Epithelial cell of prostate (primary cell): ENCODE measurements at places on chromosomes 5 and 9.

DNA sequence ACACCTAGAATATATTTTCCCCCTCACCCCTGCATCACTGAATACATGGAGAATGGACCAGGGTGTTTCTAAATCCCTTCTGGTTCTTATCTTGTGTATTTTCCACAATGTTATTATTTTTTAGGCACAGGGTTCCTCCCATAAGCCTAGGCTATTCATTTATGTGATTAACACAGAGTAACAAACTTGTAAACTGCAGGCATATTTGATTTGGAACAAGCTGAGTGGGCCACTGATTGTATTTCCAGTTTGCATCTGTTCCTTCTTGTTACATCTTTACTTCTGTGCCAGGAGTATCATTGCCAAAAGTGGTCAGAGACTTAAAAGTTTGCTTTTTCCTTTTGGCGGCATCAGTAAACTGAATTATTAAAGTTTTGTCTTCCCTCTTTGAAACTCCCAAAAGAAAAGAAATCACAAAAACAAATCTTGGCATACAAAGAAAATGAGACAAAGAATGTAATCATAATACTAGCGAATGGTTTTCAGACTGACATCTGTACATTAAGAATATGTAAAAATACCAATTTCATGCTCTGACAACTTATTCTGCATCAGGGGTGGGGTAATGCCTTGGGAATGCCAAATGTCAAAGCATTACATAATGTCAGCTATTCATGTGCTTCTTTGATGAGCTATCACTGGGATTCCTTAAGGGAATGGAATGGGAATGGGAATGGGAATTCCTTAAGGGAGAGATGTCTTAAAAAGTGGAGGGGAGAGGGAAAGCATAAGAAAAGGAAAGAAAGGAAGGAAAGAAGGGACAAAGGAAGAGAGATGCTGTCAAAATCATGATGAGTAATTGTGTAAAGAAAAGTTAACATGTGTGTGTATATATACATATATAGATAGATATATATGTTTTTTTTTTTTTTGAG lies 22.2 kb upstream of the PAX5 start:
- no peak for DNase-seq

DNA sequence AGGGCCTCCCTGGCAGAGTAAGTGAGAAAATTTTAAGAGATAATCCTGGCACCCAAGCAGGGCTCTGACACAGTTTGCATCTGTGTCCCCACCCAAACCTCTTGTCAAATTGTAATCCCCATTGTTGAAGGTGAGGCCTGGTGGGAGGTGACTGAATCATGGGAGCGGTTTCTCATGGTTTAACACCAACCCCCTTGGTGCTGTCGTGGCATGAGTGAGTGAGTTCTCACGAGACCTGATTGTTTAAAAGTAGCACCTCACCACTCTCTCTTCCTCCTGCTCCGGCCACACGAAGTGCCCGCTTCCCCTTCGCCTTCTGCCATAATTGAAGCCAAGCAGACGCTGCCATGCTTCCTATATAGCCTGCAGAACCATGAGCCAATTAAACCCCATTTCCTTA lies 80.1 kb downstream of the FBXW11 start:
- DNase-seq: no peak

DNA sequence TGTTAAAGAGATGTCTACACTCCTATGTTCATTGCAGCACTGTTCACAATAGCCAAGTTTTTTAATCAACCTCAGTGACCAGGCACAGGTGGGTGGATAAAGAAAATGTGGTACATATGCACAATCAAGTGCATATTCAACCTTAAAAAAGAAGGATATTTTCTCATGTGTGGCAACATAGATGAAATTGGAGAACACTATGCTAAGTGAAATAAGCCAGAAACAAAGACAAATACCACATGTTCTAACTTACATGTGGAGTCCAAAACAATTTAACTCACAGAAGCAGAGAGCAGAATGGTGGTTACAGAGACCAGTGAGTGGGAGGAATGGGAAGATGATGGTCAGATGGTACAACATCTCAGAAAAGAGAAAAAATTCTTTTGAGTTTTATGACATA lies 31.8 kb downstream of the ANXA1 start:
- no peak for DNase-seq

GRCh38 chr5:5546408-5546807 lies 123.9 kb downstream of the ICE1 start:
- DNase-seq: no peak

- no peak for DNase-seq
Observed at GRCh38 chr5:55463613-55464012, 71.2 kb downstream of the PLPP1 start.

DNA sequence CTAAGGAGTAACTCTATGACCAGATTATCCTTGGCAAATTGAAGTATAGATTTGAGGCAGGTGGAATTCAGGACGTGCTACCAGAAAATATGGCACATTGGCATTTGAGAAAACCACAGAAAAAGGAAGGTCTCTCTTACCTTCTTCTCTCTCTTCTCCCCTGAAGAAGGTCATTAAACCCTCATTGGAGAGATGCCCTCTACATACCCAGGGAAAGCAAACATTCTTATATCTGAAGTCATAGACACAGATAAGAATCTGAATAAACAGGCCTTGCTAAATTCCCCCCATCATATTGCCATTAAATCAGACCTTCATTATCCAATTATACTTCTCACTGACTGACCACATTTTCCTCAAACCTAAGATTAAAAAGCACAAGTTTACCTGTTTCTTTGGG lies 17.8 kb downstream of the SPINK1 start:
- no peak for DNase-seq
